ENCODE measurements at places on chromosomes 1 and 21. TPM values are rescaled to one million over a fixed set of nuclear protein-coding genes. Genes with fewer than 3 reads are reported as not detected.

Gene ADCY10
- 0.91 TPM for total RNA-seq

Gene DCDC2B
- not detected for total RNA-seq

- H3K27ac ChIP-seq, result no peak overlapping the region
- H3K27me3 ChIP-seq, result no peaks in the 10 kb centered on the region
- no peaks in the 10 kb centered on the region for H3K36me3 ChIP-seq
- DNase-seq, result no peak
- no peak overlapping the region for H3K4me3 ChIP-seq
These were observed 1.9 kb upstream of the CFH start for GRCh38 chr1:196649990-196650389.

- DNase-seq, result no peak
- no peaks in the 10 kb centered on the region for H3K4me1 ChIP-seq
- no peak overlapping the region for H3K4me3 ChIP-seq
- no peaks in the 10 kb centered on the region for H3K36me3 ChIP-seq
- H3K27me3 ChIP-seq, result peaks cover 21% of the 10 kb centered on the region
- no peak overlapping the region for H3K27ac ChIP-seq
These were observed 131.9 kb upstream of the NFIA start for GRCh38 chr1:60950224-60951063.

DNA sequence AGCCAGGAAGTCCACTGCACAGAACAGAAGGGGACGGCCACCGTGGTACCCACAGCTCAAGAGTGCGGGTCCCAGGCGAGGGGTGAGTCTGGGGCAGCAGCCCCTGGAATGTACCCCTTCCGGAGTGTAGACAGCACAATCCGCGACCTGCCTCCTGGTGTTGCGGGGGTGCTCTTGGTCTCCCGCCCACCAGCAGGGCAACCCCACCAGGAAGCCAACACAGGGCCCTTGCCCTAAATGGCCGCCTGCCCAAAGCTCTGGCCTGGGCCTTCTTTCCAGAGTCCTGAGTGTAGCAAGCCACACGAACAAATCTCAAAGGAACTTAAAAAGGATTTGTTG is 1.1 kb upstream of the SLC19A1 start:
- DNase-seq, result no peak
- H3K36me3 ChIP-seq, result peaks cover 10% of the 10 kb centered on the region
- H3K4me3 ChIP-seq, result no peak overlapping the region

Gene LDLRAD2
- 0.12 TPM for total RNA-seq
